ENCODE measurements at places on chromosomes 2 and 18.

- no peak for DNase-seq
Measured at GRCh38 chr2:7510353-7510752, 593.1 kb downstream of the RNF144A start.

- no peak for DNase-seq
Measured at GRCh38 chr2:8363161-8363560, 318.7 kb upstream of the ID2 start.

- DNase-seq, result no peak
Measured at GRCh38 chr2:178860551-178860950, 53.3 kb upstream of the TTN start.

- no peak for DNase-seq
Measured at GRCh38 chr2:128557069-128557468, 238.4 kb upstream of the HS6ST1 start.

GRCh38 chr2:238169708-238170251, 11.0 kb downstream of the ERFE start:
- DNase-seq, result no peak

DNA sequence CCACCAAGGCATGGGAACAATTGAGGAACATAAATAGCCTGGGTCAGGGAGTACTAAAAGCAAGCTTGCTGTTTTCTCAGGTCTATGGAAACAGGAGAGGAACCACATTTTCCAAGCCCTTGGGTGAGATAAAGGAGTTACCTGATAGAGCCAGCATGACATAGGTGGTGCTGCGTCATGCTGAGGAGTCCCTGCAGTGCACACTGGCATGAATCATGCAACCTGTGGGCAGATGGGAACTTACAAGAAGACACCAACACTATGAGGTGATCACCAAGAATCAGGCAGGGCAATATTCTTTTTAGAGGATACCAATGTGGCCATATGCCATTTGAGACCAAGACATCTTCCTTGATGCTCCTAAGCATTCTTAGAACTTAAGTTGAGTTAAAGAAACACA, 531.8 kb downstream of the ZEB2 start:
- no peak for DNase-seq

GRCh38 chr2:111166115-111166514, 45.4 kb downstream of the BCL2L11 start:
- no peak for DNase-seq

GRCh38 chr2:46177461-46178089, 119.6 kb upstream of the EPAS1 start:
- peak; percentile 13 for DNase-seq

GRCh38 chr2:101883860-101884259, 107.9 kb upstream of the IL1R2 start:
- no peak for DNase-seq
